Amniotic epithelial cell (primary cell): ENCODE measurements at places on chromosomes 12 and 14.

- DNase-seq = peak; percentile 43
These were observed 205.1 kb upstream of the GZMB start for GRCh38 chr14:24838945-24839616.

DNA sequence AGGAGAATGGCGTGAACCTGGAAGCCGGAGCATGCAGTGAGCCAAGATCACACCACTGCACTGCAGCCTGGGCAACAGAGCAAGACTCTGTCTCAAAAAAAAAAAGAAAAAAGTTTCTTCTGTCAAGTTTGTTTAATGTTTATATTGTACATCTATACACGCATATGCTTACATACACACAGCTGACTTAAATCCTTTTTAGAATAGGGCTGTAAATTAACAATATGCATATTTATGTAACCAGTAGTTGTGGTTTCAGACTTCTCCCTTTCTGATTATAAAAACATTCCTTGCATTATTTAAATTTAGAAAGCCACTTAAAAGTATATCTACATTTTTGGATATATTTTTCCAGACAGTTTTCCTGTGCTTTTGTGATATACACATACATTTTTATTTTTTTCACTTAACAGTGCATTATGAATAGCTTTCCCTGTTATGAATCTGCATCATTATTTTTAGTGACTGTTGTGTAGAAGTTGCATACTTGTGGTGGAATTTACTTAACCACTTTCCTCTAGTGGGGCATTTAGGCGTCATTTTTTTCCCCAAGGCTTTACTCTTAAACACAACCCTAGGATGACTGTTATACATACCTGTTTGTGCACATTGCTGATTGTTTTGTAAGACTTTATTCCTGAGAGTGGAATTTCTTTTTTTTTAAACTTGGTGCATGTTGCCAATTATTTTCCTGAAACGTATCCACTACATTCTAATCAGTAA, 29.4 kb downstream of the POLR3B start:
- DNase-seq = peak; percentile 81

- DNase-seq = no peak
These were observed 32.3 kb upstream of the INF2 start for GRCh38 chr14:104657101-104657524.

- peak; percentile 69 for DNase-seq
These were observed 27.6 kb downstream of the GALNT4 start for GRCh38 chr12:89497005-89497404.

DNA sequence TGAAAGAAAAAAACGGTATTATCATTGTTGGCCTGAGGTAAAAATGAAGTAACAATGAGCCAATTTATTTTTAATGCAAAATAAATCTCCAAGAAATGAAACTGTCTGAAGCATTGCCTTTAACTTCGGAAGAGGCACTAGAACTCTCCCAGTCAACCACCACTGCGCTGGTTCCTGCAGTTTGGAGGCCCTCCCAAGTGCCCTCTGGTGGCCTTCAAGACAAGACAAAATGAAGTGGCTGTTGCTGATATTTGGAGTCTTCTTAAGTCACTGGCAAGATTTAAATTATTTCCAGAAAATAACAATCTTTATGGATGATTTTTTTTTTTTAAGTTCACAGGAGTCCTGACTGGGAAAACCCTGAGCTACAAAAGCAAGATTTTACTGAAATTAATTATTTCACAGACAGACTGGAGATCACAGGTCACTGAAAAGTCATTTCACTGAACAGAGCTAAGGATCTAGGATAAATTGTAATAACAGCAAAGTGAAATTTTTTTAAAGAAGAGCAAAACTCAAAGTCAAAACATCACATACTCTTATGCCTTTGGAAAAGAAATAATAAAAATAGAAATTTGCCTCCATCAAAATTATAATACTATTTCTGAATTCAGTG, 58.2 kb downstream of the DICER1 start:
- DNase-seq = peak; percentile 59

DNA sequence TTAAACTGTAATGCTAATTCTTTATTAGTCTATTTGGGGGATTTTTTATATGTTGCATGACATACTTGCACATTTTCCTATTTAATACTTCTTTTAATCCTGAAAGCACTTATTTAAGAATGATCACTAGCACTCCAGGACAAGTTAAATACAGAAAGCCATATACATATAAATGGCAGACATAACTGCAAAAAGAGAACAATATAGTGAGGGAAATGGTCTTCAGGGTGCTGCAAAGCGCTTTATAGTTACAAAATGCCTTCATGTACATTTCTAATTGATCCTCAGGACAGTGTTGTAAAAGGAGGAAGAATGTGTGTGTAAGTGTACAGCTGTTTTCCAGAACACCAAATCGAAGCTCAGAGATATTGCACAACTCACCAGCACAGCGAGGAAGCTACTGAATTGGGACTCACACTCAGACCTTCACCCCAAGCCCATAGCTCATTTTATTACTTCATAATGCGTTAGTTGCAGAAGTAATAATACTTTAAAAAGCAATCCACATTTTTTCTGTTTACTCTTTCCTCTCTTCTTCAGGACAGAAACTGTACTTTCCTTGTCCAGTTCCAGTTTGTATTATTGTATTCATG, 428.2 kb downstream of the RAD51B start:
- DNase-seq = peak; percentile 57

DNA sequence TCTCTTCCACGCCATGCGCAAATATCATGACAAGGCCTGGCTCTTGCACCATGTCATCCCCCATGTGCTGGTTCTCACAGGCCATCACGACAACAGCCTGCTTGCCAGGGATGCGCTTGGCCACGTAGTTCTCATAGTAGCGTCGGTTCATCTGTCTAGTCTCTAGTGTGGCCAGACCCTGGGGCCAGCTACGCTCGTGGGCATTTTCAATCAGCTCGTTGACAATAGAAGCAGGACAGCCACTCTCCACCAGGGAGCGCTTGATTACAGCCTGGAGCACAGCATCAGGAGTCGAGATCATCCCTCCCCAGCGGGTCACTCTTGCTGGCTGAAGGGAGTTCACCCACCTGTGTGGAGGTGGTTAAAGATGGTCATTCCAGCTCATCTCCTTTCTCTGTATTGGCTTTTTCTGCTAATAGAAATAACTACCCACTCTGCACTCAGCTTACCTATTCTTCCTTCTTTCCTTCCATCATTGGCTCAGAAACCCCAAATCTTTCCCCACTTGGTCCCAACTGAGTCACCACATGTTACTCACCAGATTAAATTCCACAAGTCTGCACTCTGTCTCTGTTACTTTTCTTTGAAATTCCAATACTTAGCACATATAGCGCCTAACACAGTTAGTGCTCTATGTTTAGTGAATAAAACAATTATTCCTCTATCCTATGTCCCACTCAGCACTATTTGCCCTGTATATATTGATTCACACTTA, 15.1 kb downstream of the RNF41 start:
- DNase-seq = peak; percentile 60

GRCh38 chr14:65263177-65263788, 149.2 kb upstream of the FUT8 start:
- peak; percentile 86 for DNase-seq
